ENCODE measurements at places on chromosomes 12 and 14.

DNA sequence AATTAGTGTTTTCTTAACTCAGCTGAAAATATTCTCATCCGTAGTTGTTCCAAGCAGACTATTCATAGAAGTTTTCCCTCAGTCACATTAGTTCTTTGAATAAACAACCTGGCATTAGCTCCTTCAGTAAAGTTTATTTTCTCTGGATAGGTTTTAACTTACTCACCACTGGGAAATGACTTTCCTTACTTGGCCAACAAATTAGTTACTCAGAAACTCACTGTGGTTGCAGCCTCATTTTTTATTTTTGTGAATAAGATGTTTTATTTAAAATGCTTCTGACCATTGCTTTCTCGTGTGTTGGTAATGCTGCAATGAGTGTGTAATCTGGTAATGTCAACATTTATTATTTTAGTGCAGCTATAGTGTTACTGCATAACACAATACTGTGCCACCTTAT is 74.9 kb downstream of the NOVA1 start:
- no peak for DNase-seq

- peak; percentile 25 for DNase-seq
Measured at GRCh38 chr12:97404543-97404942, 58.1 kb upstream of the RMST start.

GRCh38 chr12:57069523-57069922 is 9.1 kb downstream of the NEMP1 start:
- no peak for DNase-seq

DNA sequence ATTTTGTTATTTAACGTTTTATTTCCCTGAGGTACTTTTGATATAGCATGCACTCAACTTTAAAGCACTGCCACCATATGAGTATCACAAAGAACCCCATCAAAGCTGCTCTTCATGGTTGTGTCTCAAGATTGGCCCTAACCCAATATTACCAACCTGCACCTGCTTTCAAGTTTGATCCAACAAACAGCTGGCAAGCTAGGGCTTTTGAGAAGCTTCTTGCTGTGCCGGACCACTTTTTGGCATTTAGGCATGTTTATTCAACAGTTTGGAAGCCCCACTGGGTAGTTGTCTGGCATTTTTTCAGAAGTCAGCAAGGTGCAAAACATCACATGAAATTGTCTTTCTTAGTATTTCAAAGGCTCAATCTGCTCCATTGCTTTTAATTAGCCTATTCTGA is 137.2 kb upstream of the PLEKHA5 start:
- DNase-seq = no peak

DNA sequence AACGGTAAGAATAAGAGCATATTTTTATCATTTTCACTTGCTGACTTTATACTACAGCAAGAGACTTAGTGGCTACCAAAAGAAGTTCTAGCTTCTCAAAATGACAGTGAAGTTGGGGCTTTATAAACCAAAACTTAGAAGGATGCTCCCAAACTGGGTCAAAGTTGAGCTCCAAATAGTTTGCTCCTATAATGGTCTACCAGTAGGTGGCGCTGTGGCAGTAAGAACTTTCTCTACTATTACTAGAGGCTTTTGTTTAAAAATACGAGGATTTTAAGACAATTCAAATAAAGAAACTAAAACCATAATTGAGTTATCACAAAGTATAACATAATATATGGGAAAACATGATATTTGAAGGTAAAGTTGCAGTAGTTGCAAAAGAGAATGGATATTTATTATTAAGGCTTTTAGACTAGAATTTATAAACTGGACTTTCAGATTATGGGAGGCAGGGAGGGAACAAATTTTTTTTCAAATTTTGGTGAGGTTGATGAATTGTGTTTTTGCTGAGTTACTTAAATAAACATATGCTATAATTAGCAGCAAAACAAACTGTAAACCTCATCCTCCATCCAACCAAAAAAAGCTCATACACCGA is 75.0 kb downstream of the TGFB3 start:
- no peak for DNase-seq

DNA sequence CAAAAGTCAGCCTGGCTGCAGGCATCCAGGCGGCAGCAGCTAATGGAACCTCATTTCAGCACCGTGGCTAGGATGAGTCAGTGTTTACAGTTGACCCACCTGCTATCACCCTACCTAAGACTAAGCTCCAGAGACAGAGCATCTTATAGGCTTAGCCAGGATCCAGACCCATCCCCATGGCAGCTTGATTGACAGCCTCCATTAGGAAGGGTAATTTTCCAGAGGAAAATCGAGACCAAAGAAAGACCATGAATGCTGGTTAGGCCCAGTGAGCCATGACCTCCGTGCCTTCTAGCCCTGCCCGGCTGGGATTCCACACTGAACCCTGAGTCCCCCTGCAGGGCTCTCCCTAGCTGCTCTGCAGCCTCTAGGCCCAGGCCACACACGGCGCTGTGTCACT is 38.7 kb downstream of the TUNAR start:
- DNase-seq = no peak

- no peak for DNase-seq
Measured at GRCh38 chr12:55698241-55698955, 9.3 kb downstream of the ITGA7 start.

DNA sequence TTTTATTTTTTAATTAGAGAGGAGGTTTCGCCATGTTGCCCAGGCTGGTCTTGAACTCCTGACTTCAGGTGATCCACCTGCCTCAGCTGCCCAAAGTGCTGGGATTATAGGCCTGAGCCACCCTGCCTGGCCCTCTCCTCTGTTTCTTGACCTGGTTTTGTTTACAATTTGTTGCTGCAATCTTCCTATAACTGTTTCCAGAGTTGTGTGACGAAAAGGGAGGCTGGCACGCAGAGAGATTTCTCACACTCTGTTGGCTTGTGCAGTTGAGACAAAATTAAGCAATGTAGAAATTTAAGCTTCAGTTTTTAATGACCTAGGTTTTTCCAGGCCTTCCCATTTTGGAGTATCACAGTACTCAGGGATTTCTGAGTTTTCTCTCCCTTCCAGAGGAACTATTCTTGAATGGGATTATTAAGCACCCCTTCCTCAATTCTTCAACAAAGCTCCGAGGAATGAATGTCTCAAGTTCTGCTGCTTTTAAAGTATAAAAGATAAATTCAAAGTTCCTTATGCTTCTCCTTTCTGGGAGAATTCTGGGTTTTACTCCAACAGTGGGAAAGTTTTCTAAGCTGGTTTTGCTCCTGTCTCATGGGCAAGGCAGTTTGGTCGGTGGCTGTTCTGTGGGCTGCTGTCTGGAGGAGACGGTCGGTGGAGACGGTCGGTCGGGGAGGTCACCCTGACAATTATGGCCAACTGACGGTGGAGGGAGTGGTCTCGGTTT is 20.4 kb upstream of the FOS start:
- no peak for DNase-seq

DNA sequence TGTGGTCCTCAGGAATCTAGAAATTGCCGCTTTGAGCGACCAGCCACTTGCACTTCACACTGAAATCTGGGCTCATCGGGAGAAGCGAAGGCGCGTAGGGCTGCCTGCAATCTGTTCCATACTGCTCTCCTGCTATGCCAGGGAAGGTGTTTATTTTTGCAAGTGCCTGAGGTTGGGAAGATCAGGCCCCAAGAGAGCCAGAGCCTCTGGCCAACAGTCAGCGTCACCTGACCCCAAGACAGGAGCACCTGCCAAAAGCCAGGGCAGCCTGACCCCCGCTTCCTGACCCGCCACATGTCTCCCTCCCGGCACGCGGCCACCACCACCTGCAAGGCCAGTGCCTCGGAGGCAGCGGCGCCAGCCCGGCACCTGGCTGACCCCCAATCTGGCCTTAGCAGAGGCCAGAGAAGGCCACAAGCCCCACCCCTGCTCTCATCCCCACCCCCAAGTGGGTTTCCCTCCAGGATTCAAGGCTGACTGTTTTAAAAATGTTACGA is 94.4 kb downstream of the CHGA start:
- no peak for DNase-seq

DNA sequence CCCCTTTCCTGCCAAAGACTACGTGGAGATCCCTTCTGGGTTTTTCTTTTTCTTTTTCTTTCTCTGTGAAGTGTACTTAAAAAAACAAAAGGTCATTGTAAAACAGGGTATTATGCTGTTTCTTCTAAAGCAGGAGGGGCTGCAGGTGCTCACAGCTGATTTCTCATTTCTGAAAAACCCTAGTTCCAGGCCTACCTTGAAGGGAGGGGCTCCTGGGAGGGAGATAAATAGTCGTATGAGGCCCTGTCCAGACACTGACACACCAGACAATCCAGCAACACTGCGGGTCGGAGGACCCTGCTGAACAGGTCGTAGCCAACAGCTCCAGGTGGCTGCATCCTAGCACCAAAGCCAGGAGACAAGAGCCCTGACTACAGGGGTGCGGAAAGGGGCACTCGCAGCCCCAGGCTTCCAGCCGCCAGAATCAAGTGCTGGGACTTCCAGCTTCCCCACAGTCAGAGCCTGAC is 41.1 kb downstream of the PSMA6 start:
- DNase-seq = no peak

DNA sequence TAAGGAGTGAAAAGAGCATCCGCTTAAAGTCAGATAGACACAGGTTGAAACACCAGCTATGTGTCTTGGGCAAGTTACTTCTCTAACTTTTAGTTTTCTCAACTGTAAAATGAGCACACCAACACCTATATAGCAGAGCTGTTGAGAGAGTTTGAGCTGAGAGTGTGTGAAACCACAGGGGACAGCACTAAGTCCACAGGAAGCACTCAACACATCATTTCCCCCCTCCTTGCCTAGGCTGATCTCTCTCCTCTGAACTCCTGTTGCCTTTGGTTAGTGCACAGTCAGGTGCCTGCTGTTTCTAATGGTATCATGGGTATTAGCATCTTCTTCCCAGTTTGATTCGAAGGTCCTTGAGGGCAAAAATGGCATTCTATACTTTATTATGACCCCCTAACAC is 176.7 kb downstream of the DPF3 start:
- DNase-seq = no peak

GRCh38 chr12:130644146-130644545 is 72.0 kb downstream of the RIMBP2 start:
- no peak for DNase-seq

DNA sequence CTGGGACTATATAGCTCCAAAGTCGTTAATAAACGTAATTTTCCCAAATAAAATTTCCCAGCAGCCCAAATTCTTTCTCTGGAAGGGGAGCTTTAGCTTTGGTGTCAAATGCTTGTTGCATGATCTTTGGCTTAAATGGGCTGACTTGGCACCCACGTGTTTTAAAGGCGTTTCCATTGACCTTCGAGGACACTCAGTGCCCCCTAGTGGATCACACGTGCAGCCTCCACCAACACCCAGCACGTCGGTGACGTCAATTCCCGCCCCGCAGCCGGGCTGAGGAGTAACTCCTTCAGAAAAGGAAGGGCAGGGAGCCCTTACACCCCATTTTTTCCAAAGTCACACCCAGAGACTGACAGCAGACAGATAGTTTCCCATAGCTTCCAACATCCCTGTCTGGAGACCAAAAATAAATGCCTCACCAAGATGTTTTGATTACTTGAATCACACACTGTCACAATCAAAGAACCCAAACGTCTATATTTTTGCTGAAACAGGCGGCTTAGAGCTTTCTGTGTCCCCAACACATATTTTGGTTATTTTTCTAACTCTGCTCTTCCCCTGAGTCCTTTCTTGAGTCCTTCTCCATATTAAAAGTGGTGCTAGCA is 707.9 kb downstream of the AACS start:
- no peak for DNase-seq

- peak; percentile 100 for DNase-seq
Measured at GRCh38 chr12:69534389-69534822, 50.9 kb upstream of the CCT2 start.

- DNase-seq = no peak
Measured at GRCh38 chr14:67423424-67423823, 11.5 kb upstream of the PLEK2 start.

DNA sequence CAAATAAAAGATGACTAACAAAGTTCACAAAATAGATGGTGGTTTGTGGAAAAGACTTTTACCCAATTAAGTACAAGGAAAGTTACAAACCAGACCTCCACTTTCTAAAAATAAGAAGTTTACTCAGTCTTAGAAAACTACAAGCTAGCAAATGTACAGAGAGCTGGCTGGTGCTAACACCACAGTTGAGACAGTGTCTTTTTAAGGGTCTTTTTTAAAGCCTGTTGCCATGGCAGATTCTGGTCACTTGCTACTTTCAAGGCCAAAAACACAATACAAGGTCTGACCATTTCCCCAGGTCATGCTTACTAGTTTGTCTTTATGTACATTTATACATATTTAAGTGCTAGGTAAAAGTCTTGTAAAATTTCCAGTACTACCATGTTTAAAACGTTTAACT is 2.4 kb downstream of the BTG1 start:
- no peak for DNase-seq

DNA sequence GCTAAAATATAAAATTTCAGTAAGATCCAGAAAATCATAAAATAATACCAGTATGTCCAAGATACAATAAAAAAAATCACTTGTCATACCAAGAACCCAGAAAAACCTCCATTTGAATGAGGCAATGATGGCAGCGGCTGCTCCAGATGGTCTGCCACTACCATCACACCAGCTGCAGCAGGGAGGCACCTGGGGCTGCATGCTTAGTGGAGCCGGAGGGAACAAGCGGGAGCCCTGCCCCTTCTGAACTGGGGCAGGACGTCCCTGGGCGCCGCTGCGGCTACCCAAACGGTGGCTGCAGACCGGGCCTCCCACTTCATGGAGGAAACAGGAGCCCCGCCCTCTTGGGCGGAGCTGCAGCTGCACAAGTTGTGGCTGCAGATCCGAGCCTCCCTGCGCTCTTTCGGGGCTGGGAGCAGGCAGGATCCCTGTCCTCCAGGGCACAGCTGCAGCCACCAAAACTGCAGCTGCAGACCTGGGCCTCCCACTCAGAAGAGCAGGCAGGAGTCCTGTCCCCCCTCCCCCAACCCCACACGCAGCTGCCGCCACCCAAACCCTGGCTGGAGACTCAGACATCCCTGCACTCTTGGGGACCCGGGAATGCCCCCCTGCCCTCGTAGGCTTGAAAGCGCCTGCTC is 36.1 kb upstream of the OR5AU1 start:
- peak; percentile 35 for DNase-seq

- no peak for DNase-seq
Measured at GRCh38 chr12:51620448-51620847, 29.4 kb downstream of the SCN8A start.

DNA sequence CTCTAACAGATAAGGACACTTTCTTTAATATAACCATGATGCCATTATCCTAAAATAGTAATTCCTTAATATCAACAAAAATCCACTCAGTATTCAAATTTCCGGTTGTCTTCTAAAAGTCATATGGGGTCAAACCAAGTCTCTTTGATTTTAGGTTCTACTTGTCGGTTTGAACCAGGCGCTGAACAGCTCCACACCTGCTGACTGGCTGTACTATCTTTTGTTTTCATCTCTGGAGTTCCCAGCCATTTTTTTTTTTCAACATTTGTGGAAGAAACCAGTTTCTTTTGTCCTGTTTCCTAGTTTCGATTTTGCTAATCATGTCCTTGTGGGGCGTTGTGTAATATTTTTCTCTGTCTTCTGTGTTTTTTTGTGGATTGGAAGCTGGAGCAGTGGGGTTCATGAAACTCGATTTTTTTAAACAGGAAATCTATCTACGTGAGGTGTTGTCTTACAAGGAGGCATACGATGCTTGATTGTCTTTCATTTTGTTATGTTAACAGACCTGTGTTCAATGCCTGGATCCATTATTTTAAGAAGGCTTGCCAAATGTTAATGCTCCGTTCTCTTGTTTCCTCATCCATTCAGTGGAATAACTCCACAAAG is 50.2 kb downstream of the FZD10 start:
- no peak for DNase-seq

GRCh38 chr12:56688846-56689109 is 694 bp upstream of the PTGES3 start:
- no peak for DNase-seq

- DNase-seq = no peak
Measured at GRCh38 chr12:65586796-65587195, 237.5 kb upstream of the HMGA2 start.
